Left lobe of liver (tissue), 2 donors: ENCODE measurements at places on chromosomes 1 and 21. TPM values are rescaled to one million over a fixed set of nuclear protein-coding genes. Genes with fewer than 3 reads are reported as not detected.

DNA sequence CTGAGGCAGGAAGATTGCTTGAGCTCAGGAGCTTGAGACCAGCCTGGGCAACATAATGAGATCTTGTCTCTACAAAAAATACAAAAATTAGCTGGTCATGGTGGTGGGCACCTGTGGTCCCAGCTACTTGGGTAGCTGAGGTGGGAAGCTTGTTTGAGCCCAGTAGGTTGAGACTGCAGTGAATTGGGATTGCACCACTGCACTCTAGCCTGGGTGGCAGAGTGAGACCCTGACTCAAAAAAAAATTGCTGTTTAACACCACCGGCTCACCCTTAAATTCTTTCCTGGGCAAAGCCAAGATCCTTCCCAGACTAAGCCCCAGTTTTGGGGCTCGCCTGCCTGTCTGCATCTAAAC, 6.6 kb upstream of the NSUN4 start:
- DNase-seq, result no peak

GRCh38 chr1:94528299-94528698, 13.3 kb downstream of the F3 start:
- DNase-seq, result no peak

- no peak for DNase-seq
Measured at GRCh38 chr1:224497714-224498573, 63.3 kb upstream of the WDR26 start.

DNA sequence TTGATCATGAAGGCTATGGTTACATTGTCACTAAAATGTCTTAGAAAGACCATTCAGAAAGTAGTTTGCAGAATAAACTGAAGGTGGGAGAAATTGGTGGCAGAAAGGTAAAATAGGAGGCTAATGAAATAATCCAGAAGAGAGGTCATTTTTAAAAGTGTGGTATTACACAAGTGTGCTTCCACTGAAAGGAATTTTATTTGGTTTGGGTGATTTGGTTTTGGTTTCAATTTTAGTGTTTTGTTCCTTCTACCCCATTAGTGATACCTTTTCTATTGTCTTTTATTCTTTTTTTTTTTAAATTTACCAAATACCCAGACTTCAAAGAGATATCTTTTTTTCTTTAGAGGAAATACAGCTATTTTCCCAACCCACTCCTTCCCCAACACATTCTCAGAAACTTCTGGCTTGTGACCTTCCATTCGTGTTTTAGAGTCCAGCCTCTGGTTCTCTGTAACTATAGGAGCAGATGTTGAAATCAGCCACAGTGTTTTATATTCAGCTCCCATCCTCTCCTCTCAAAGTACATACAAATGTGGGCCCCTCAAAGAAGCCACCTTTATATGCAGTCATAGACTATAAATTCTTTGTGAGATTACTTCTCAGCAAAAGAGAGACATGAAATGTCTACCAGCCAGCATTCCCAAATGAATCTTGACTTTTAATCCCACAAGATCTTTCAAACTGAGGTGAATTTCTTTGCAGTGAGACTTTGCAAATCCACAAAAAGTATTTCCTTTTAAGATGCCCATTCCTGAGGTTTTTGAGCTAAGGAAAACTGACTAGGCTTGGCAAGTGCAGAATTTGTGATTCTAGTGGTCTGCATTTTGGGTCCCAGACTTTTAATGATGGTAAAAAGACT, 42.0 kb upstream of the PALMD start:
- no peak for DNase-seq

DNA sequence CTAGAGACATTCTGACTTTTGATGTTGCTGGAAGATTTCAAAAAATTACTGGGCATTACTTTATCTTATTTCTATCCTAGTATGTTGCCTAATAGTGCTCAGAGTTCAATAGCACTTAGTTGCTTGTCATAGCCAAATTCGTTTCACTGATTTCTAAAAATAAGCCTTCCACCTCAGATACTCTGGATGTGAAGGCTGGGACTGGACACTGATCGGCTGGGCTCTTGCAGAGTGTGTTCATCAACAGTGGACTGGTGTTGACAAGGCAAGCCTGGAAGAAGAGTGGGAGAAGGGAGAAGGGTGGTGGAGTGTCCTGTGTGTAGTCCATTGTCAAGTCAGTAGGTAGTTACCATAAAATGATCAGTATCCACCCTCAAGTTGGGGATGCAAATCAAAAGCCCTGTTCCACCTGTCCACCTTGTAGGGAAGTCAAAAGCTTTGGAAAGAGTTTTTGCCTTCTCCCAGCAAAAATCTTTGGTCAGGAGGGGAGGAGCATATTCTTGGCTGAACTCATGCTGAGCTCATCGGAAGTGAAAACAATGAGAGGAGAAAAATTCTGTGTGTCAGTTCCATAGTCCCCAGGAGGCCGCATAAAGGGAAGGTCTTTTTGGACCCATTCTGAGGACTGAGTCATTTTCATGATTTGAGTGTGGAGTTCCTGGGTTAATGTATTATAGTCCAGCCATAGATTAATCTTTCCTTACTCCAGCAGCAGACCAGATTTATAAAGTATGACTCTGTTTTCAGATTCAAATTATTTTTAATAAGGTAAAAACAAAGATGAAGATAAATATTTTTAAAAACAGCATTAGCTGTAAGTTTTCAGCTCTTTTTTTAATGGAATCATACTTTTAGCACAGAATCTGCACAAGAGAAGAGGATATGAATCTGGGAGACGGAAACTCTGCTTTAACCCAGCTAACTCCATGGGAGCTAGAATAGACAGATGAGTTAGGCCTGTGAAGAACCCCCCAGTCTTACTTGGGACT, 99.5 kb upstream of the BMP8A start:
- no peak for DNase-seq

DNA sequence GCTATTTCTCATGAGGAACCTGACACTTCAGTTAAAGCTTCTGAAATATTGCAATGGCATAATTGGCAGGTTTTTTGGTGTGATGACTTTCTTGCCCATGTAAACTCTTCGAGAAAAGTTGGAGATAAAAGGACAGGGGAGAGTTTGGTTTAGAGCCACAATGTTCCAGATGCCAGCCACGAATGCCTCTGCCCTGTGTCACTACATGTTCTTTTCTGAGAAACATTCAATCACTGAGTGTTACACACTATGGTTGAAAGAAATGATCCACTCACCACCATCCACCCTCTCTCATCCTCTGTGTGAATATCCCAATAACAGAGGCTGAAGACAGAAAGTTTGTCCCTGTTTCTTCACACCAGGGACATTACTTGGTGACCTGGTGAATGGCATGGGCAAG, 66.4 kb downstream of the TNFSF4 start:
- no peak for DNase-seq

GRCh38 chr1:111370871-111371270, 56.7 kb downstream of the OVGP1 start:
- no peak for DNase-seq

DNA sequence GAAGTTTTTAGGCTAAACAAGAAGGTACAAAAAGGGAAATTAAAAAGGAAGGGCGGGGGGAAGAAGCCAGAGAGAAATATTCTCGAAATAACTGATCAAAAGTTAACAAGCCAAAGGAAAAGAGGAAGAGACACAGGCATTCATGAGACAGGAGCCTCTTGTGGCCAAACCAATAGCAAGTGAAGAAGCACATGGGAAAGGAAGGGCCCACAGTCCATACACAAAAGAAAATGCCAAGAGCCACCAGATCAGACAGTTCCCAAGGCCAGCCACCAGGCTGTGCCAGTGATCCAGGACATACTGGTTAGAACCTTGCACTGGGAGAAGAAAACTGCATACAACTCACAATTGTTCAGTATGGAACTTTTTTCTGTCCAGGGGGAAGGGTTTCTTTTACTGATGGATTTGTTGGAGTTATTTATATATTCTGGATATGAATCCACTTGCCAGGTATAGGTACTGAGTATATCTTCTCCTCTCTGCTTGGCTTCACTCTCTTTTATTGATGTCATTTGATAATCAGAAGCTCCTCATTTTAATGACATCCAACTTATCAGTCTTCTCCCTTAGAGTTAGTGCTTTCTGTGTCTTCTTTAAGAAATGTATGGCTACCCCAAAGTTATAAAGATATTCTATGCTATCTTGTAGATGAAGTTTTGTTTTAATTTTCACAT, 76.8 kb downstream of the CD46 start:
- peak; percentile 82 for DNase-seq

DNA sequence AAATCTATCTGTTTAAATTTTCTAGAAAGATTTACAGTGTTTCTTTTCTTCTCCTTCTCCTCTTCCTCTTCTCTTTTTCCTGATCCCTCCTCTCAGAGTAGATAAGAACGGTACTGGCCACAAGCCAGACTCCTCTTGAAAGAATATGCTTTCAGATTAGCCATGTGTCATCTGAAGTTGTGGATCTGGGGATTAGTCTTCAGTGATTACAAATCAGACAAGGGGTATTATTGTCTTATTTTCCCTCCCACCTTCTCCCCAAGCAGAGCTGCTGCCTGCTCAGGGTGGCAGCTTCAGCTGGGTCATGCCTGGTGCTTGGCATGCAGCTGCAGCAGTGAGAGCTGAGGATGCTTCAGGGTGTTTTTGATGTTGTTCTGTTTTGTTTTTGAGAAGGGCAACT, 42.7 kb downstream of the SGIP1 start:
- no peak for DNase-seq

GRCh38 chr1:59977075-59977410, 50.5 kb upstream of the CYP2J2 start:
- no peak for DNase-seq

GRCh38 chr1:65691972-65692371, 100.7 kb upstream of the PDE4B start:
- DNase-seq, result no peak

GRCh38 chr1:237891979-237892378, 1.3 kb upstream of the ZP4 start:
- DNase-seq, result no peak

DNA sequence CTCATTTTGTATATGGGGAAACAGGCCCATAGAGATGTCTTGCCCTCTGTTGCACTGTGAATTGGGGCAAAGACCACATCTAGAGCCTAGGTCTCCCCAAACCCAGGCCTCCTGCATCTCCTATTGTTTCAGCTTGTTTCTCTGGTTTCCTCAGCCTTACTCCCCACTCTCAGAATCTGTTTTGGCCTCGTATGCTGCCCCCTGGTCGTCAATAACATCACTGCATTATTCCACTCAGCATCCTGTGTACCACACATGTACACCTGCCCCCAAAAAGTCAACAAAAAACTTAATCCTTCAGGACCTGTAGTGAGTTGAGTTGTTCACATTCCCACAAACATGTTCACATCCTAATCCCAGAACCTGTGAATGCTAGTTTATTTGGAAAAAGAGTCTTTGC, 184.8 kb downstream of the BRINP2 start:
- DNase-seq, result no peak

DNA sequence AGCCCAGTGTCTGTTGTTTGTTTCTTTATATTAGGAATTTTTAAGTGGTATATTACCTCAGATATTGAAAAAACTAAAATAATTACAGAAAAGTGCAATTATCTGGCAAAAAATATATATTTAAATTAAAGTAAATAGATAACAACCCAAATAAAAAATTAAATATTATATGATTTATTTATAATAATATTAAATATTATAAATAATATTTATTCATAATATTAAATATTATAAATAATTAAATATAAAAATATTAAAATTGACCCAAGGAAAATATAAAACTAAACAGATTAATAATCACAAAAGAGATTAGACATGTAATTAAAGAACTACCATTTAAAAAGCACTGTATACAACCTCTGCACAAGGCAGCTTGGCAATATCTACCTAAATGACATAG, 331.9 kb upstream of the POGK start:
- no peak for DNase-seq

GRCh38 chr1:109283748-109284600, 1.0 kb upstream of the PSRC1 start:
- no peak for DNase-seq

- DNase-seq, result peak; percentile 53
Measured at GRCh38 chr1:209398313-209398991, 185.1 kb upstream of the CAMK1G start.

DNA sequence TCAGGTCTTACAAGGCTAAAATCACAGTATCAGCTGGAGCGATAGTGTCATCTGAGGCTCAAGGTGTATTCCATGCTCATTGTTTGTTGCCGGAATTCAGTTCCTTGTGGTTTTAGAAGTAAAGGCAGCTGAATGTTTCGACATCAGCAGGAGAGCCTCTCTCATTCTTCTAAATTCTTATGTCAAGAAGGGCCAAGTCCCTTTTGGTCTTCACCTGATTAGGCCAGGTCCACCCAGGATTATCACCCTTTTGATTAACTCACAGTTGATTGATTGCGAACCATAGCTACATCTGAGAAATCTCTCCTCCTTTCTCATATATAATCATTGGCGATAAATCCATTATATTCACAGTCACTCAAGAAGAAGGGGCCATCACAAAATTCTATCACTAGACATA, 806.7 kb upstream of the PRMT6 start:
- DNase-seq, result no peak

DNA sequence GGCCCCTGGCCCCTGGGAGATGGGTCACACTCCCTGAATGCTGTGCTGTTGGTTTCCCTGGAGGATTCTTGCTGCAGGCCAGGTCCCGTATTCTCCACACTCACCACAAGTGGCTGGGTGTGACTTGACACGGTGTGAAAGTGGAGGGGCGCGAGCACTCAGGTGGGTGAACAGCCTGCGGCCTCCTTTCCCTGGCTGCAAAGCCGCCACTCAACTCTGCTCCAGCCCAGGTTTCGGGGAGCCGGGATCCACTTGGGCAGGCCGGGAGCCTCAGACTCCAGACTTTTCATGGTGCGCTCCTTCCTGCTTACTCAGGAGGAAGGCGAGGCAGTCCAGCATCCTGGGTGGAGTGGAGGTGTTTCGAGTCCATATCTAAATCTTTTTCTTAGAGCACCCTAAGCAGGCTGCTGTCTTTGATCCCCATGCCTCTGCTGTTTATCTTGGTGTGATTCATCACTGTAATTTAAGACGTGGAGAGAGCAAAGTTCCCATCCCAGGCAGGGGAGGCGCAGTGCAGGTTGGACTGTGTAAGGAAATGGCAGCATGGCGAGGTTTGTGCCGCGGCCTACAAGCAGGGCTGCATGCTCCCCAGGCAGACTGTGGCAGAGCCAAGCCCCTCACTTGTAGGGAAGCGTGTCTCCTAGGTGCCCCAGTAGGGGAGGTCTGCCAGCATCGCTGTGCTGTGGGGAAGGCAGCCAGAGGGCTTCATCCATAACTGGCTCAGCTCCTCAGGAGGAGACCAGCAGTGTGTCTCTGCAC, 29.6 kb downstream of the VANGL1 start:
- DNase-seq, result no peak

- no peak for DNase-seq
Measured at GRCh38 chr1:30764396-30764795, 6.8 kb upstream of the LAPTM5 start.

The FMO5 gene
- 108 TPM for total RNA-seq

The FABP3 gene
- total RNA-seq, result 3.0 TPM

The CRABP2 gene
- total RNA-seq, result 0.33 TPM

The GPR37L1 gene
- total RNA-seq, result not detected

The LMO4 gene
- 17.7 TPM for total RNA-seq

The CYP4X1 gene
- 2.4 TPM for total RNA-seq

The GPR161 gene
- 0.38 TPM for total RNA-seq

The NOS1AP gene
- total RNA-seq, result 17.4 TPM

The CDCA8 gene
- total RNA-seq, result 0.55 TPM

The KRTAP21-2 gene
- not detected for total RNA-seq
